Frontal cortex (tissue), 4 donors: ENCODE measurements at places on chromosomes 5 and 9.
A peak's percentile ranks its signal among the peaks of the same experiment; 100 is the strongest.

DNA sequence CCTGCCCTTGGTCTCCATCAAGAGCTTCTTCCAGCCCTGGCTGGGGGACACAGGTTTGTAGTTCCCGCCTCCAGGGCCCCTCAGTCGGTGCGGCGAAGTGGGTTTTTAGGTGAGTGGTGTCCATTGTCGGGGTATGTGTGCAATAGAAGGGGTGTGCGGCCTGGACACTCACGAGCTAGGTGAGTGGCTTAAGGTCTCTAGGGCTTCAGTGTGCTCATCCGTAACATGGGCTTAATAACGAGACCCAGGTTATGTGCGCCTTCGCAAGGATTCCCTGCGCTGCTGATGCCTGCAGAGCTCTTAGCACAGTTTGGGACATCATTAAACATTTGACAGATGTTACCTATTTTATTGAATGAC, 656 bp downstream of the CEP78 start:
- peak; percentile 33 for DNase-seq

DNA sequence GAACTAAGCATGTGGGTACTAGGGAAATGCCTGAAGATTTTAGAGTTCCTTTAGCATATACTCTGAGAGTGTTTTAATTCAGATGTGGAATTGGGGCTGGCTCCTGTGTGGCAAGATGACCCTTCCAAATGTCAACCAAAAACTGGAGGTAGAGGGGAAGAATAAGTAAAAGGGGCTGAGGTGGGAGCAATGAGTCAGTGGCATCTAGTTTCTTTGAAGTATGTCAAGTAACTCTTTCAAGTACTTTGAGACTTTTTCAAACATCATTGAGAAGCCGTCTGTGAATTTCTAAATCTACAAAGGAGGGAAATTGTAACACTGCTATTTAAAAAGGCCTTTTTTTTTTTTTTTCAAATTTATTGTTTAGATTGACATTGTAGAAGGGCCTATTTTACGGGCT, 184.4 kb downstream of the MAN2A1 start:
- DNase-seq = no peak

DNA sequence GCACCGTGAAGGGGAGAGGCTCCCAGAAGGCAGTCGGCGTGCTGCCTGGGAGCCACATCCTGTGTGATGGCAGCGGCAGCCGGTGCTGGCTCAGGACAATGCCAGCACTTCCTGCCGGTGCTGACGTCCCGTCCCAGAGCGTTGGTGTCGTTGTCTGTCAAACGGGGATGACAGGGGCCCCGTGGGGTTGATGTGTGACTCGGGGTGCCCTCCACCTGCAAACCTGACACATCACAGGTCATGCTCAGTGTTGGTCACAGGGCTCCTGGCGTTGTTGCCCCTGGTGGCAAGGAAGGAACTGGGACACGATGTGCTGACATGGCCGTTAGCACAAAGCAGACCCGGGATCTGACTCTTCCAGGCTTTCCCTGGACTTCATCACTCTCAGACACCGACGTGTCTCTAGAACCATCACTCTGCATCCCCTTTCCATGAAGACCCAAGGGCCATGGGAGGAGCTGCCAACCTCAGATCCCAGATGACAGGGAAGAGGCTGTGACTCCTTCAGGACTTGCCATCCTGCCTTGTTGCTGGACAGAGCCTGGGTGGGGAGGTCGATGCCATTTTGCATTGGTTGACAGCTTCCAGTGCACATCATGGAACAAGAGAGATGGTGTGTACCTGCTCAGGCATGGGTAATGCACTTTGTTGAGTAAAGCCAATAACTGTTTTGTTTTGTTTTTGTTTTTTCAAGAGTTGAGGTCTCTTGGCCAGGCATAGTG, 21.5 kb downstream of the PLPP7 start:
- no peak for DNase-seq

- no peak for DNase-seq
These were observed 209.6 kb downstream of the TTLL11 start for GRCh38 chr9:121883281-121884056.

GRCh38 chr9:99582814-99583213, 238.9 kb upstream of the NR4A3 start:
- no peak for DNase-seq

DNA sequence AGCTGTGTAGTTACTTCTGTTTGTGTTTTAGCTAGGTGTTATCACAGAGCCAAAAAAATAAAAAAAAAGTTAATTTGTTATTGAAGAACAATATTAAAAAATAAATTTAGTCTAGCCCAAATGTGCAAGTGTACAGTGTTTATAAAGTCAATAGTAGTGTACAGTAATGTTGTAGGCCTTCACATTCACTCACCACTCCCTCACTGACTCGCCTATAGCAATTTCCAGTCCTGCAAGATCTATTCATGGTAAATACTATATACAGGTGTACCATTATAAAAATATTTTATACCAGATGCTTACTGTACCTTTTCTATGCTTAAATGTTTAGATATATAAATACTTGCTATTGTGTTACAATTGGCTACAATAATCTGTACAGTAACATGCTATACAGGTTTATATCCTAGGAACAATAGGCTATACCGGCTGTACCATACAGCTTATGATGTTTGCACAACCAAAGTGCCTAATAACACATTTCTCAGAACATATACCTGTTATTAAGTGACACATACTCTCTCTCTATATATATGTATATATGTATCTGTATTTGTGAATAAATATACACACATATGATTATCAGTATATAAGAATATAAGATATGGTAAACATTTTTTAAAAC, 341.4 kb upstream of the EDIL3 start:
- no peak for DNase-seq

- no peak for DNase-seq
These were observed 20.3 kb upstream of the ANKRD33B start for GRCh38 chr5:10543585-10544040.

DNA sequence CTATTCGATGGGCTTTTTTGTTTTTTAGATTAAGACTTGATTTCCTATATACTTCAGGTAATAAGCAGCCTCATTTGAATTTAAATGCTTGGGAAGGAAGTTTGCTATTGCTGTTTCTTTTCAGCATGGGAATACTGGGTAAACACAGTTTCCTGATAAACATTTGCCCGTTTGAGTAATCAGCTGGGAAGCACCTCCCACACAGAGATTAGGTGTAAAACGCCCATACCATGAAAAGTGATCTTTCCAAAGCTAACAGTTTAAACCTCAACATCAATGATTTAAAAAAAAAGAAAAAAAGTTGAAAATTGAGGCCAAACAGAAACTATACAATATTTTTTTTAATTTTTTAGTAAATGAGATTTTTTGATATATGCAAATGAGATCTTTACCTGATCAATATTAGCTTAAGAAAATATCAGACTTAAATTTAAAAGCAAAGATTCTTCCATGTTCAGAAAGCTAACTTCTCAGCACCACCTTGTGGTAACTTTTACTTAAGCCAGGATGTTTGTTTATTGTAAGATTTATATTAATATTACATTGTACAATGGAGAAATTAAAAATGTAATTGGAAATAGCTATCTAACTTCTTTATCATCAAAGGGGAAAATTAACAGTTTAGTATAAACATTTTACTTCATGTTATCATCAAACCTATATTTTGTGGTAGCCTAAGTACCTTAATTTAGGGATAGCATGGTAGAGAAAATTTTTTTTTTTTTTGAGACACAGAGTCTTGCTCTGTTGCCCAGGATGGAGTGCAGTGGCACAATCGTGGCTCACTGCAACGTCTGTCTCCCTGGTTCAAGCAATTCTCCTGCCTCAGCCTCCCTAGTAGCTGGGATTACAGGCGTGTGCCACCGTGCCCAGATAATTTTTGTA, 39.8 kb downstream of the F2RL2 start:
- DNase-seq = no peak

DNA sequence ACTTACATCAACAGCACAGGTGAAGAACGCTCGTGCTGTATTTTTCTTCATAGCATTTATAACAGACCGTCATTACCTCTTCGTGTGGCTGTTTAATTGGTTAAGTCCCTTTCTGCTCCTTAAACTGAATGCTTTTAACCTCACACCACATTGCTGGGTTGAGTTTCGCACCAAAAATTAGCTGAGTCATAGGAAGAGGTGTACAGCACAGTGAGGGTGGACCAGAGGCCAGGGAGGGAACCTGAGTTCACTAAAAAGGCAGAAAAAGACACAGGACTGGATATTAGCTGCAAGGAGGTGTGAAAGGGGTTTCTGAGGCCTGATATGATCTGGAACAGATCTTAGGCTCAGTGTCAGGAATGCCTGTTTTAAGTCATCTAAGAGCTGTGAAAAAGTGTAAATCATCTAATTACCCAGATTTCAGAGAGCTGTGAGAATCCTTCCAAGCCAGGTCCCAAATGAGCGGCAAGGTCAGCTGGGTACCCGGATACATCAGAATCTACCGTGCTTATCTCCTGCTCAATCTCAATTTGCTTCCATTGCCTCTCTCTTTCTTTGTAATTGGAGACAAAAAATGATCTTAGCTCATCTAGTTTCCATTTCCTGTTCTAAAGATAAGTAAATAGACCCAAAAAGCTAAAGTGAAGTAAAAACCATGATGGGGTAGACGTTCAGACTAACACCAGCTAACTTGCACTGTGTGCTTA, 7.1 kb upstream of the CFAP90 start:
- DNase-seq = no peak

- no peak for DNase-seq
These were observed 415.8 kb downstream of the SPATA31D1 start for GRCh38 chr9:82404196-82404870.

GRCh38 chr5:145157841-145158240, 677.3 kb downstream of the PRELID2 start:
- DNase-seq = no peak

- no peak for DNase-seq
These were observed 17.5 kb downstream of the SLC31A1 start for GRCh38 chr9:113238859-113239232.

DNA sequence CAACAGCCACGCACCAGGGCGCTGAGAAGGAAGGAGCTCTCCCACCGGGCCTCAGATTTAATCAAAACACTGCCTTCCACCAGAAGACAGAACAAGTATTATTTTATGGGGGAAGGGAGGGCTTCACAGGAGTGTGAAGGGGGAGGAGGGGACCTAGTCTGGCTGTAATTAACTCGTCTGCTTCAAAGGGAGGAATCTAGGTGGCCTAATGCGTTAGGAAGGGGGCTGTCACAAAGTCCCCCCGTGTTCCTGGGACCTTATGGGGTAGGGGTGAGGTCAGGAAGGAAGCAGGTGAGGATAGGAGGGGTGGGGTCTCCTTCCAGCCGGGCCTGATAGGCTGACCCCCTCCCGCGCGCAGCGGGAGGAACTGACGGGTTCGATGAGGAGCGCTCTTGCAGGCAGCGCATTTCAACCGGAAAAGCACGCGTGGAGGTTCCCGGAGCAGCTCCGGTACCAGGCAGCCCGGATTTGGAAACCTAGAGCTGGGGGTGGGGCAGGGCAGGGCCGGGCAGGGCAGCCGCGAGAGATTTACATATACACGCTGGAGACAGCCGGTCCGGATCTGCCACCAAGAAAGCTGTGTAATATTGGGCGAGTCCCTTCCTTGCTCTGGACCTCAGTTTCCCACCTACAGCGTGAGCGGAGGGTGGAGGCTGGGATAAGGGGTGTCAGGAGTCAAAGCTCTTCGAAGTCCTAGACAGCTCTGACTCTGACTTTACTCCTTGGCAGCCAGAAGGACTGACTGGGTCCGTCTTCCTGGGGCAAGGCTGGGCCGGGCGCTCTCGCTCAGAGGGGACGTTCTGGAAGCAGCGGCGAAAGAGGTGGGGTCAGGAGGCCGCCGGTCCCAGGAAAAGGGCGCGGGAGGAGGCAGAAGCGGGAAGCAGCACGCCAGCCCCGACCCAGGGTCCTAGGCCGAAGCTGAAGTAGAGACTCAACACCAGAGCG, 1.8 kb downstream of the SHB start:
- DNase-seq = no peak

- DNase-seq = no peak
These were observed 1125.4 kb downstream of the EFNA5 start for GRCh38 chr5:106545325-106545724.

GRCh38 chr5:153613144-153613543, 122.7 kb downstream of the GRIA1 start:
- no peak for DNase-seq

DNA sequence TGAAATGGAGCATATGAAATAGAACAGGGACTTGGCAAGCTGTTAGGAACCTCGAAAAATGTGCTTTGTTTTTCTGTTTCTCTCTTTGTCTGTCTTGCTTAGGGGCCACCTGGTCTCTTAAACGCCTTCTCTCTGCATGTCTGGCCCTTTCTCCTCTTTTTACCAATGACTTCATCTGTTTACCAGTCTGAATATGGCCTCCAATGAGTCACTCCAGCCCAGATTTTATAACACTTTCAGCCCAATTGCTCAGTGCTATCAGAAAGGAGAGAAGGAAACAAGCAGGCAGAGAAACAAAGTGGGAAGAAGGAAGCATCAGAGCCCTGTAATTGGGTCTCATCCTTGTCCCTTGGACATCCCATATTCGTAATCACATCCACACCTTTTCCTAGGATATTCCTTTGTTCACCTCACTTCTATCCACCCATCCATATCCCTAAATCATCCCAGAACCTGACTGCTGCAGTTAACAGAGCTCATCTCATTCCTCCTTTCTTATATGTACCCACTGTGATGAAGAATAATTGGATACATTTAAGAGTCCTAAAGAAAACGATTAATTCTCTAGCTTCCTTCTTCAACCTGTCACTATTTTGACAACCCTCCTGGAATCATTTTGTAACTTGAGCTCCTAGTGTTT, 151.8 kb upstream of the GPR151 start:
- no peak for DNase-seq

DNA sequence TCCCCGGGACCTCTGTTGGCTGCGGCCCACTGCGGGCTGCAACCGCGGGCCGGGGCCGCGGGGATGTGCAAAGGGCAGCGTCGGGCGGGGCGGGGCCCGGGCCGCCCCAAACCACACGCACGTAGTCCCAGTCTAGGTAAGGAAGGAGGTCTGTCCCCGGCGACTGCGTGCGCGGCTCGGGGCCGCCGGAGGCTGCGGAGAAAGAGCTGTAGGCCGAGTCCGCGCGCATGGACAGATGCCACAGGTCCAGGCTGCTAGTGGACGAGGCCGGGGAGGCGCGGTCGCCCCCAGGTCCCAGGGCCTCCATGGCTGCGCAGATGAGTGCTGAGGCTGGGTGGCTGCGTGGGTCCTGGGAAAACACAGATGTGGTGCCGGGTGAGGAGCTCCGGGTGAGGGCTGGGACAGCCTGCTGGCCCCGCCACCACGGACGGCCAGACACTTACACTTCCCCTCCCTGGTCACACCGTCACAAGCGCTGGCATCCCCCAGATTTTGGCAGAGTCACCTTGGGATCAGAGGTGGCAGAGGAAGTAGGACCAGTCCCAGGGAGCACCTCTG, 4.5 kb downstream of the SHROOM1 start:
- DNase-seq = no peak

- DNase-seq = no peak
These were observed 151.5 kb upstream of the ABCA1 start for GRCh38 chr9:105079457-105079856.

- no peak for DNase-seq
These were observed 17.0 kb upstream of the IPPK start for GRCh38 chr9:92686954-92687353.

- DNase-seq = no peak
These were observed 405.4 kb upstream of the ACTBL2 start for GRCh38 chr5:57887851-57888621.

DNA sequence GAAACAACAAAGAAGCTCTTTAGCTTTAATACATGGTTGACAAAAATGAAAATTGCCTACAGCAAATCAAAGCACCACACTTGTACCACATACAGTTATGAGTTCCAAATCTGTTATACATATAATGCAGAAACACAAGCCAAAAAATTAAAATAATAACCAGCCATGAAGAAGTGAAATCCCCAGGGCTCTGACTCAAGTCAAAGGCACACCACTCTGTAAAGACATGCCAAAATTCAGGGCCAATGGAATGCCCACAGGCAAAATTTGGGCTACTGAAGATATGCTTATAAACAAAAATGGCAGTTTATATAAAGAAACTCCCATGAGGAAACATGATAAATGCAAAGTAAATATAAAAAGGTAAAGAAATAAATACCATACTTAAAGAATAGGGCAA, 29.0 kb downstream of the THBS4 start:
- no peak for DNase-seq
